ENCODE measurements at places on chromosomes 4 and X.
A peak's percentile ranks its signal among the peaks of the same experiment; 100 is the strongest.

DNA sequence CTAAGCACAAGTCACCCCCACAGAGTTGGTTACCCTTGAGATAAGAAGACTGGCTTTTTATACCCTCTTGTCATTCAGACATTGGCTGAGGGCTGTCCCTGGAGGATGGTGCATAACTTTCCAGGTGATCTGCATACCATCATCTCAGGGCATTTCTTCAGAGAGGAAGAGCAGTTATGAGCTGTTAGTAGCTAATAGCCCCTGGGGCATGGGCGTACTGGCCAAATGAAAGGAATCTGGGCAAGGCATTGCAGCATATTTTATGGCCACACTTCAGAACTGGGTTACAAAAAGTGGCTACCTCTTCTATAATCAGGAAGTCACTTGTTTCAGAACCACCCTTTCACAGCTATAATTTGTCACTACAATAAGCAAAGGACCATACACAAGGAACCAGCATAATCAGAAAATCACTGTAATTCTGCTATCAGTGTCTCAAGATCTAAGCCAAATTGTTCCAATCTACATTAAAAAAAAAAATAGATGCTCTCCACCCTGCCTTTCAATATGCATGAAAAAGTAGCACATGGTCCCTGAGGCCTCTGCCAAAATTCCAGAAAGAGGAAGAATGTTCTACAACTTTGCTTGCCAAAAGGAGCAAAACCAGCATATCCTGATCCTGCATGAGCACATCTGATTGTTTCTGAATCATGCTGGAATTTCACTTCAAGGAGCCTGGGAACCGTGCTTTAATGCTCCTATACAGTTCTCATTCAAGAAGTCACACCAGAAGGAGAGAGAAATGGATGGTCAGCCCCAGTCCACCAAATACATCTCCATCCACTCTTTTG, 92.0 kb downstream of the TMEM144 start:
- no peak for DNase-seq
- no peak overlapping the region for H3K27ac ChIP-seq
- H3K4me1 ChIP-seq = no peaks in the 10 kb centered on the region
- no peaks in the 10 kb centered on the region for H3K27me3 ChIP-seq
- no peaks in the 10 kb centered on the region for H3K36me3 ChIP-seq

DNA sequence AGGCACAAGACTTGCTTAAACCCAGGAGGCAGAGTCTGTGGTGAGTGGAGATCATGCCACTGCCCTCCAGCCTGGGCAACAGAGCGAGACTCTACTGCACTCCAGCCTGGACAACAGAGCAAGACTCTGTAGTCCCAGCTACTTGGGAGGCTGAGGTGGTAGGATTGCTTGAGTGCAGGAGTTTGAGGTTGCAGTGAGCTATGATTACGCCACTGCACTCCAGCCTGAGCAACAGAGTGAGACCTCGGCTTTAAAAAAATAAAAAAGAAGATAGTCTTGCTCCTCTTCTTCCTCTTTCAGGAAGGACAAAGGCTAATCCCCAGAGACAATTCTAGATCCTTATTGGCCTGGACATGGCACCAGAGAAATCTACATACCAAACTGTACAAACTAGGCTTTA, 5.7 kb upstream of the PPEF2 start:
- no peak for DNase-seq
- peaks cover 16% of the 10 kb centered on the region for H3K36me3 ChIP-seq
- H3K4me3 ChIP-seq = no peak overlapping the region

DNA sequence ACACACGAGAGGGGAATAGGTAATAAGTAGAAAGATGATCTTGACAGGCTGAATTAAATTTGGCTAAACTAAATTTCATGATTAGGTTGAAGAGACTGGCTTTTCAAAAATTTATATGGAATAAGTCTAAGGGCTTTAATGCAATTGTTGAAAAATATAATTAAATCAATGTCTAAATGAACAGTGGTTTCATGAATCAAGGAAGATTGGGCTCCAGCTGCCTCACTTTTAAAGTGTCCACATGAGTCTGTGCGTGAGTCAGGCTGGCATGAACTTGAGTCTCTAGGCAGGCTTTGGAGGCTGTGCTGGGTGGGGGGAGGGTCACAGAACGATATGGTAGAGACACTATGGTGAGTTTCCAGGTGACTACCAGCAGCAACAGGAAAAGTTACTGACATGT, 111.9 kb downstream of the SORBS2 start:
- no peak overlapping the region for H3K4me3 ChIP-seq
- no peaks in the 10 kb centered on the region for H3K4me1 ChIP-seq
- H3K36me3 ChIP-seq = no peaks in the 10 kb centered on the region
- DNase-seq = no peak
- no peak overlapping the region for H3K27ac ChIP-seq
- no peaks in the 10 kb centered on the region for H3K27me3 ChIP-seq

DNA sequence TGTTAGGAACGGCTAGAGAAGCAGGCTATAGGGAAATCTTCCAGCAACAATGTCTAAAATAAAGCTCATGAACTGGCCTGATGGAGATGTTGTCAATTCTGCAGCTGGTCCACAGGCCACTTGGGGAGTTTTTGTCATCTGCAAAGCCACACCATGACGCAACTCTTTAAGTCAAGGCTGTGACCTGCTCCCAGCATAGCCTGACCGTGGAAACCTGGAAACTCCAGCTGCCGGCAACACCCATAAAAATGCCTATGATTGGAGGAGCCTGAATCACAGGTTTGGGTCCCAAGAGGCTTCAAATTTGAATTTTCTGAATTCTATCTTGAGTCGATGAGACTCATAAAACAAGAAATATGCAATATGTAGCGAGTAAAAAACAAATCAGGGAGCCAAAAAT, 969.2 kb upstream of the PRKX start:
- H3K36me3 ChIP-seq = no peaks in the 10 kb centered on the region
- no peaks in the 10 kb centered on the region for H3K27me3 ChIP-seq
- no peaks in the 10 kb centered on the region for H3K4me1 ChIP-seq
- H3K4me3 ChIP-seq = no peak overlapping the region
- H3K27ac ChIP-seq = no peak overlapping the region

- H3K4me3 ChIP-seq = no peak overlapping the region
- peaks cover 16% of the 10 kb centered on the region for H3K36me3 ChIP-seq
- peak overlapping the region; percentile 23 for H3K27ac ChIP-seq
- no peak for DNase-seq
- H3K27me3 ChIP-seq = no peaks in the 10 kb centered on the region
Measured at GRCh38 chr4:87092389-87093141, 127.9 kb downstream of the KLHL8 start.

GRCh38 chr4:85457752-85458467, 17.0 kb upstream of the ARHGAP24 start:
- H3K36me3 ChIP-seq = no peaks in the 10 kb centered on the region
- H3K4me1 ChIP-seq = no peaks in the 10 kb centered on the region
- no peak for DNase-seq
- H3K27me3 ChIP-seq = peaks cover 1% of the 10 kb centered on the region
- no peak overlapping the region for H3K27ac ChIP-seq
- no peak overlapping the region for H3K4me3 ChIP-seq

GRCh38 chr4:37749398-37749988, 63.3 kb upstream of the RELL1 start:
- no peaks in the 10 kb centered on the region for H3K36me3 ChIP-seq
- no peak overlapping the region for H3K4me3 ChIP-seq
- DNase-seq = no peak
- H3K27me3 ChIP-seq = no peaks in the 10 kb centered on the region
- H3K27ac ChIP-seq = no peak overlapping the region
- peaks cover 21% of the 10 kb centered on the region for H3K4me1 ChIP-seq

GRCh38 chrX:15204130-15204751, 65.6 kb downstream of the ASB9 start:
- peak overlapping the region; percentile 30 for H3K27ac ChIP-seq
- H3K4me1 ChIP-seq = peaks cover 47% of the 10 kb centered on the region
- DNase-seq = no peak
- no peaks in the 10 kb centered on the region for H3K27me3 ChIP-seq

DNA sequence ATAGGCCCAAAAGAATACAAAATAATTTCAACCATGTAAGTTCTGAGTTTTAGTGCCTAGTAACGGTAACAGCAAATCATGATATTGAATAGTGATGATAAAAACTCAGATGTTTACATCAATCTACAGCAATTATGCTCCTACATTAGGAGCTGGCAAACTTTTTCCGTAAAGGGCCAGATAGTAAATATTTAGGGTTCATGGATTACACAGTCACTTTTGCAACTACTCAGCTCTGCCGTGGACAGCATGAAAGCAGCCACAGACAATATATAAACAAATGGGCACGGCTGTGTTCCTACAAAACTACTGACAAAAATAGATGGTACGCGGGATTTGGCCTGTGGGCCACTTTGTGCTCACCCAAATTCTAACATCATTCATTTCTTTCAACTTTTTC, 167.8 kb upstream of the NAP1L5 start:
- H3K36me3 ChIP-seq = no peaks in the 10 kb centered on the region
- no peak overlapping the region for H3K27ac ChIP-seq
- no peaks in the 10 kb centered on the region for H3K4me1 ChIP-seq
- peaks cover 7% of the 10 kb centered on the region for H3K27me3 ChIP-seq
- no peak overlapping the region for H3K4me3 ChIP-seq

DNA sequence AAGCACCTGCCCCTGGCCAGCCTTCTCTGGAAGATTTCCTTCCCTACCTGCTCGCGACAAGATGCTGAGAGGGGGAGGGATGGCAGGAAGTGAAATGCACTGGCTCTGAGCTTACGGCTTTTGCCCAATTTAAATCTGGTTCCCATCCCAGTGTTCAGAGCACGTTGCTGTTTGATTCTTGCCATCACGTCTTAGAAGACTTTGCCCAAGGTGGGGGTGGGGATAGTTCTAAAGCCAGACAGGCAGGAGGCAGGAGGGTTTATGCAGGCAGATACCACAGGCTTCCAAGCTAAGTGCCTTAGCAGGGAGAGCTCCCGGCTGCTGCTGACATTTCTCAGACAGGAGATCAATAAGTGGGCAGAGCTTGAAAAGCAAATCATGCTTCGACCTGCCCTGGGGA, 393.9 kb downstream of the MID1IP1 start:
- H3K27ac ChIP-seq = peak overlapping the region; percentile 53
- H3K4me1 ChIP-seq = peaks cover 39% of the 10 kb centered on the region
- peak overlapping the region; percentile 10 for H3K4me3 ChIP-seq
- H3K27me3 ChIP-seq = peaks cover 2% of the 10 kb centered on the region

DNA sequence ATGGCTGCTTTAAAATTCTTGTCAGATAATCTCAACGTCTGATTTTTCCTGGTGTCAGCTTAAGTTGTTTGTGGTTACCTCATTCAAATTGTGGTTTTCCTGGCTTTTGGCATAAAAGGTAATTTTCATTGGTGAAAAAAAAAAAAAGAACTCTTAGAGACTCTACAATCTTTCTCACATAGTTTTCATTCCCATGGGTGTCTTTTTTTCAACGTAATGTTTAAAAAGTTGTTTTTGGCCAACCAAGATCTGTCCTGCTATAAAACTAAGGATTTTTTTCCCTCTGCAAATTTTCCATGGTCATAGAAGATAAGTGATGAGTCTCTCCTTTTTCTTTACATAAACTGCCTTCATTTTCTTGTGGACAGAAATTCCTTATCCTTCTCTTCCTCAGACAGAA, 28.9 kb upstream of the RPS6KA6 start:
- H3K27me3 ChIP-seq = no peaks in the 10 kb centered on the region
- no peak overlapping the region for H3K27ac ChIP-seq
- no peak overlapping the region for H3K4me3 ChIP-seq
- H3K4me1 ChIP-seq = no peaks in the 10 kb centered on the region
- no peak for DNase-seq

- no peak for DNase-seq
- no peaks in the 10 kb centered on the region for H3K27me3 ChIP-seq
- no peaks in the 10 kb centered on the region for H3K4me1 ChIP-seq
- no peaks in the 10 kb centered on the region for H3K36me3 ChIP-seq
- no peak overlapping the region for H3K4me3 ChIP-seq
- H3K27ac ChIP-seq = no peak overlapping the region
Measured at GRCh38 chr4:160956875-160957274, 1206.9 kb downstream of the FSTL5 start.

DNA sequence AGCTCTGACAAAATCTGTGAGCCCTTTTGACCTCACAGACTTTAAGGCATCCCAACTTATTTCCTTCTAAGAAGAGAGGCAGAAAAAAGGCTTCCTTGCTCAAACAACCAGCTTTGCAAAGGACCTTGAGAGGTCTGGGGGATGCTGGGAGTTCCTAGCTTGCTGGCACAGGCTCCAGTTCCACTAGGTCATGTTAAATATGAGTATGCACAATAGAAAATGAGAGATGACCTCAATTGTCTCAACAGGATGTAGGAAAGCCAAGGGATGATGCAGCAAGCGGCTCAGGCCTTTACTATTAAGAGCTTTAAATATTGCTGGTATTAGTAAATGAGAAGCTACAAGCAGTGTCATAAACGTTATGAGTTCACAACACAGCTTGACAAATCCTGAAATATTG, 13.3 kb upstream of the ZNF827 start:
- no peak overlapping the region for H3K4me3 ChIP-seq
- no peak for DNase-seq
- peaks cover 2% of the 10 kb centered on the region for H3K4me1 ChIP-seq
- H3K36me3 ChIP-seq = no peaks in the 10 kb centered on the region

GRCh38 chrX:69555481-69556041, 51.4 kb downstream of the NALF2 start:
- no peaks in the 10 kb centered on the region for H3K27me3 ChIP-seq

GRCh38 chr4:165667969-165668368, 205.1 kb upstream of the TLL1 start:
- H3K4me1 ChIP-seq = no peaks in the 10 kb centered on the region
- H3K36me3 ChIP-seq = no peaks in the 10 kb centered on the region
- no peak for DNase-seq
- no peaks in the 10 kb centered on the region for H3K27me3 ChIP-seq

DNA sequence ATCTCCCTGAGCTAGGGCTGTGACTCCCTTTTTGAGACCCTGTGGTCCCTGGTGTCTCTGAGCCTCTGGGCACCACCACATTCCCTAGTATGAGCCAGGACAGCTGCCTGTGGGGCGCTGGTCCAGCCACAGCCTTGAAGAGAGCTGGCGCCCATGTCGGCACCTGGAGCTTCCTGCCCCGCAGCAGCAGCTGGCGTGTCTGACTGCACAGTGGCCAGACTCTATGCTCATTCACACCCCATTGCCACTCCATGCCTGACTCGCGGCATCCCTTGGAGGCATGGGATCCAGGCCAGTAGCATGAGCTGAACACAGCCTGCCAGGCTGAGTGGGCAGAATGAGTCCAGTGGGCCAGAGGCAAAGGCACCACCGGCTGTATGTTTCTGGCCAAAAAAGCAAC, 8.3 kb upstream of the SPP1 start:
- no peak overlapping the region for H3K4me3 ChIP-seq
- no peaks in the 10 kb centered on the region for H3K4me1 ChIP-seq
- H3K27ac ChIP-seq = no peak overlapping the region
- H3K36me3 ChIP-seq = no peaks in the 10 kb centered on the region
